ENCODE measurements at places on chromosomes 4 and X.

- no peak for DNase-seq
These were observed 35.5 kb upstream of the BMPR1B start for GRCh38 chr4:94722270-94722669.

DNA sequence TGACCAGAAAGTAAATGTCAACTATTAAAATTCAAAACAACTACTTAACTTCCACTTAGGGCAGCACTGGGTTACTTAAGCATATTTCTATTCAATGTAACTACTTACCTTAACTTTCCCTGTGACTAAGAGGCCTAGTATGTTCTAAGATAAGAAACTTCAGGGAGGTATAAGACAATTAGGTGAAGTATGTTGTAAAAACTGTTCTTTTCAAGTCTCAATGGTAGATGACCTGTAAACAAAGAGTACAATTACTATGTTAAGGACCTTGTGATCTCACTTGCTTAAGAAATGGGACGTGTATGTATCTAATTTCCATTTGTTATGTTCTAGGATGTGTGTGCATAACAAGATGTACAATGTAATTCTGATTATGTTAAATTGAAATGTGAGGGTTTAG is 960.5 kb downstream of the CCSER1 start:
- DNase-seq: no peak

GRCh38 chrX:1545776-1546408 is 8.9 kb upstream of the P2RY8 start:
- no peak for DNase-seq

DNA sequence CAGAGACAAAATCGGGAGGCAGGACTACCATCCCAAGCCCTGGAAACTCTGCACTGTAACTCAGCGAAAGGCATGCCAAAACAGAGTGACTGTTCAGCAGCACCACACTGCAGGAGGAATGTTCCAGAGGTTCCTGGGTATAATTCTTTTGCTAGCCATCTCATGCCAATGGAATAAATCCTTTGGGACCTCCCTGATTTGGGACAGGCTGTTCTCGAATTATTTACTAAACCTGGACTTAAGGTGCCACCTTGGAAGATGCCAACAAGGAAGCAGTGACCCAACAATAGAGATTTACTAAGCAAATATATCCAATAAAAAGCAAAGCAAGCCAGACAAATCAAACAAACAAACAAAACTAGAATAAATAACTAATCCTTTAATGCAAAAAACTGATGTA is 9.3 kb downstream of the AADAT start:
- DNase-seq: no peak

GRCh38 chr4:38687571-38688011 is 23.6 kb downstream of the KLF3 start:
- DNase-seq: no peak

- DNase-seq: no peak
These were observed 74.8 kb upstream of the EGFL6 start for GRCh38 chrX:13494562-13494961.

DNA sequence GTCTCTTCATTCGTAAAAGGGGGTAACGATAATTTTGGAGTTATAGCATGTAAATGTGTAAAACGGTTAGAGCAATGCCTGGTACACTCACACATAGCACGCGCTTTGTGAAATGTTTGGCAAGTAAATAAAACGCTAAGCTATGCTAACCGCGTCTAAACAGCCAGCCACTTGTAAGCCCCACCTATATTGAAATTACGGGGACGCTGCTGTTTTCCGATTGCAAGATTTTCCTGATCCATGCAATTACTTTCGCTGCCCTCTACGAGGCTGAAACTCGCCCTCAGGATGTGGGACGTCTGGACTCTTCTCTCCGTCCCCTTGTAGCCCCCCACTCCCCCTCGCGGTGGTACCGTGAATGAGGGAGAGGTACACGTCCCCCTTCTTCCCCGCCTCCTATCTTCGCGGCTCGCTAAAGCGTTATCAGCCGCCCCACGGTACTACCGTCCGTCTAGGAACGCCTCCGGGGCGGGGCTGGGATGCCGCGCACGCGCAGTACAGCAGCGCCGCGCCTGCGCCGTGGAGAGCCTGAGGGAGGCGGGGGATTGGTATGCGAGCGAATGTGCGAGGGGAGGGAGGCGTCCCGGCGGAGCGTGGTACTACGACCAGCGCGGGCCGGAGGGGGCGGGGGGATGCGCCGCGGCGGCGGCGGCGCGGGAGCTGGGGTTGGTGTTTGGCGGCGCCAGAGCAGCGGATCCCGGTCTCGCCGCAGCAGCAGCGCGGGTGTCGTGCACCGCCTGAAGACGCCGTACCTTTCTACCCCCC is at the start of gene STIM2:
Gene STIM2, plus strand, starts transcription at position 685 of the 765 bp plus-strand sequence.
- peak; percentile 63 for DNase-seq

DNA sequence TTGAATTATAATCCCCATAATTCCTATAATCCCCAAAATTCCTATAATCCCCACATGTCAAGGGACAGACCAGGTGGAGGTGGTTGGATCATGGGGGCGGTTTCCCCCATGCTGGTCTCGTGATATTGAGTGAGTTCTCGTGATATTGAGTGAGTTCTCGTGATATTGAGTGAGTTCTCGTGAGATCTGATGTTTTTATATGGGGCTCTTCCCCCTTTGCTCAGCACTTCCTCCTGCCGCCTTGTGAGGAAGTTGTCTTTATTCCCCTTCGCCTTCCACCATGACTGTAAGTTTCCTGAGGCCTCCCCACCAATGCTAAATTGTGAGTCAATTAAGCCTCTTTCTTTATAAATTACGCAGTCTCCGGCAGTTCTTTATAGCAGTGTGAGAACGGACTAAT is 36.6 kb upstream of the GPR78 start:
- no peak for DNase-seq

- DNase-seq: no peak
These were observed 12.1 kb upstream of the CC2D2A start for GRCh38 chr4:15457406-15458201.

DNA sequence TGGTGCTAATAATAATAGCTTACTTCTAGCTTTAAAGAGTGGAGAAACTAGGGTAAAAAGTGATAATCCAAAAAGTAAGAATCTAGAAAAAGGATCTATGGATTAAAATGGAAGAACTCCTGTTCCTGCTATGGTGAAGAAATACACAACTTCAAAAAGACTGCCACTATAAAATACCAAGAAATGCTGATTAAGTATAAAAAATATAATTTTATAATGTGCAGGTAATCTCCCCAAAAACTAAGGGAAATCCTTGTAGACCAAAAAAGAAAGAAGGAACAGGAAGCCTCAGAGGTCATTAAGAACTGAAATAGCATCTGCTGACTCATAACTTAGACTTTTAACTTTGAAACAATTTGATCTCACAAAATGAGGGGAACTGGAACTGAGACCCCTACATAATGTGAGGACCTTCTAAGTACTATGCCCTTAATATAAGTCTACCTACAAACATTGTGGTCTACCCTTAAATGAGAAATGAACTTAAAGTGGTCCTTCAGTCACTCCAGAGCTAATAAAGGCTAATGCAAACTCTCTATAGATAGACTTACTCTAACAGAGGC is 50.6 kb upstream of the SRPX start:
- no peak for DNase-seq

- no peak for DNase-seq
These were observed 164.0 kb upstream of the TRAM1L1 start for GRCh38 chr4:117249333-117249732.

DNA sequence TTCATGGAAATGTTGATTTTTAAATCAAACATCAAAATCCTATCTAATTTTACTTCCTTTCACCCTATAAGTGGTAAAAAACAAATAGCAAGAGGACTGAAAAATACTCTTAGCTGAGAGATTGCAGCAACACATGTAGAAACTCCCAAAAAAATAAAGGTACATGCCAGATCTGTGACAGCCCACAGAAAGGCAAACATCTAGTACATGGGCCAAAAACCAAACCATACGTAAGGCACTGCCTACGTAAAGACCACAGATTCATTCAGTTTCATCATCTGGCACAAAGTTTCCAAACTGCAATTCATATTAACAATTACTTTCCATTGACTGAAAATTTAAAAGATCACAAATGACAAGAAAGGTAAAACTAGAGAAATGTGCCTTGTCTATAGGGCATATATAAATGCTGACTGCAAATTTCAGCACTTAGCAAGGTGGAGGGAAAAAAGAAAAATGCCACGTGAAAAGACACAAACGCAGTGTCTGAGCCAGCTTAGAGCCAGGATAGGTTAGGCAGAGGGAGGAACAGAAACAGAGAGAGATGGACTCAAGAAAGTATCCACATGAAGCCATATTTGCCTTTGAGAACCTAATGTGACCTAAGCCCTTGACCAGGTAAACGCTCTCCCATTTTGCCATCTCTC is 88.1 kb downstream of the TSPAN5 start:
- DNase-seq: no peak

DNA sequence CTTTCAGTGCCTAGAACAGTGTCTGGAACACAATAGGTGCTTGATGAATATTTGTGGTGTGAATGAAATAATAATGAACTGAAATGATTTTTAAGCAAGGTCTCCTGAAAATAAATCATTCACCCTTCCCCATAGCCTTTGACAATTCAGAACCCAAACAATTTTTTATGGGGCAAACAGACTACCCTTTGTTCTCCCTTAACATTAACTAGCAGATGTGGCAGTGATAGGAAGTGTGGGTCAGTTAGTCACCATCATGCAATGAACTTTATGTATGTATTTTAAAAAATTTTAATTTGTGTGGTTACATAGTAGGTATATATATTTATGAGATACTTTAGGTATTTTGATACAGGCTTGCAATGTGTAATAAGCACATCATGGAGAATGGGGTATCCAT is 27.2 kb upstream of the CD40LG start:
- no peak for DNase-seq

- DNase-seq: no peak
These were observed 2.4 kb upstream of the PRRG3 start for GRCh38 chrX:151692825-151693224.

- DNase-seq: no peak
These were observed 22.5 kb downstream of the MID1 start for GRCh38 chrX:10597871-10598270.

GRCh38 chr4:176298664-176299063 is 21.1 kb upstream of the SPCS3 start:
- no peak for DNase-seq

- DNase-seq: no peak
These were observed 12.1 kb downstream of the FGD1 start for GRCh38 chrX:54483946-54484345.

GRCh38 chr4:81003597-81004111 is 26.9 kb upstream of the BMP3 start:
- DNase-seq: no peak

- no peak for DNase-seq
These were observed 28.3 kb downstream of the SEPTIN11 start for GRCh38 chr4:76977736-76978350.

GRCh38 chr4:105652286-105652888 is 56.1 kb downstream of the INTS12 start:
- no peak for DNase-seq

GRCh38 chrX:11791090-11791489 is 33.1 kb downstream of the MSL3 start:
- DNase-seq: no peak

- no peak for DNase-seq
These were observed 43.7 kb downstream of the OTOP1 start for GRCh38 chr4:4182835-4183568.

DNA sequence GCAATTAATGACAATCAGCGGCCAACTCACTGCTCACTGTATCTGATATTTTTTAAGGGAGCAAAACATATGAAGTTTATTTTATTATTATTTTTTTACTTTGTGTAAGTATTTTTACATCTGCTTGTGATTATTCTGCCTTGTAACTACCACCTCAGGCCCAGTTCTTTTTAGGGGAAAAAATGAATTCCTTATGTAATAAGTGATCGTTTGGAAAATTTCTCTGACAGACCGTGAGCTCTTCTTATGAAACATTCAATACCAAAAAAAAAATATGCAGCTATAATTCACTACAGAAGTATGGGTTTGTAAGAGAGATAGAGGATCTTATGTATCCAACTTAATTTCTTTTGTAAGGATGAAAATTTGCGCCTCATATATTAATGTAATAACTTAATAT is 33.5 kb upstream of the STOX2 start:
- no peak for DNase-seq

DNA sequence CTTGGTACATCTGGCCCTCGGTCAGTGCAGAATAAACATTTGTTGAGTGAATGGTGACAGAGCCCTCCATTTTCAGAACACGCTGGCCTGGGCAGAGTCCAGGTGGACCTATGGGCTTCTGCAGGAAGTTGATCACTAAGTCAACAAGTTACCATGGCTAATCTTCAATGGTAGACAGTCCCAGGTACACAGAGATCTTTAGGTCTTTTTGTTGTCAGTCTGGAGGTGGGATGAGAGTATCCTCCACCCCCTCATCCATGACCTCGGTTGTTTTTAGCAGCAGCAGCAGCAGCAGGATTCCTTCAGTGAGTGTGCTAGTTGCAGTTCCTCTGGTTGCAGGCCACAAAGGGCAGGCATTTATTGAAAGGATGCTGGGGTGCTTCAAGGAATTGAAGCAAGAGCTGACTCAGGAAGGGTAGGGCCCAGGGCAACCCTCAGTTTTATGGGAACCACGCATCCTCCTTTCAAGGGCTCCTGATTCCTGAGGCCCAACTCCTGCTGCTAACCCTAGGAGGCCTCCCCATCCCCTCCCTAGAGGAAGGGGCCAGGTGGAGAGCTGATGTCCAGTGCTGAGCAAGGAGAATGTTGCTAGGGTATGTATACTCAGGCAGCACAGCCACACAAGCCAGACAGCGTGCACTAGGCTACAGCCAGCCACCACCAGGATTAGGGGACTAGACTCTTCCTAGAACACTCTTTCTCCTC is 1.7 kb upstream of the USP27X start:
- no peak for DNase-seq

DNA sequence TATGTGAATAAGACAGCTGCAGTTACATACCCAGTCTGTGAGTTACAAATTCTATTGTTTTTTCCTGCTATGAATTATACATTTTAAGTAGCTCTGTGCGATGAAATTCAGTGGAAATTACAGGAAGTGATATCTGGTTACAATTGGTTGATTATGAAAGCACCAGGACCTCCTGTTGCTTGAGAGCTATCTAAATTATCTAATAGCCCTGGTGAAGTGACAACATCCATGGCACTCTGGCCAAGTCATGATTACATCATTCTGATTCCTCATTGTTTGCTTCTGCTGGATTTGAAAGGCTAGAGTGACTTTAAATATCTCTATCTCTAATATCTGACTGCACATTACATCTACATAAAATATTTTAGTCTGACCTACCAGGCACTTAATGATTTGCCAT is 515.0 kb downstream of the CFAP47 start:
- DNase-seq: no peak

- DNase-seq: no peak
These were observed 7.3 kb downstream of the SPARCL1 start for GRCh38 chr4:87521757-87522374.

DNA sequence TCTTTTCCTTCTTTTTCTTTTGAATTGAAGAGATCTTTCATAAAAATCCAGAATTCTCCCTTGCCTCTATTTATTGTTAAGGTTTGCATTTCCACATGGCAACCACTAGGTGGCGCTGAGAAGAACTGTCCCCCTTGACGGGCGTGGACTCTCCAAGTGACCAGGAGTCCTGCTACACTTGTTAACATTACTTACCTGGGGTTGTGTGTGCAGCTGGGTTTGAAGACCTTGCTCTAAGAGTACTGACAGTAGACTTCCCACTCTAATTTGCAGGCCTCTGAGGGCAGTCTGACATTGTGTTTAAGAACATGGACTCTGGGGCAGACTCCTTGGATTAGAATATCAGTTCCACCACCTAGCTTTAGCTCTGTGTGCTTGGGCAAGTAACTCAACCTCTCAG is 52.8 kb downstream of the GPRIN3 start:
- DNase-seq: no peak

GRCh38 chrX:121894756-121895155 is 847.3 kb downstream of the GLUD2 start:
- no peak for DNase-seq
